ENCODE measurements at places on chromosomes 12 and 14.

DNA sequence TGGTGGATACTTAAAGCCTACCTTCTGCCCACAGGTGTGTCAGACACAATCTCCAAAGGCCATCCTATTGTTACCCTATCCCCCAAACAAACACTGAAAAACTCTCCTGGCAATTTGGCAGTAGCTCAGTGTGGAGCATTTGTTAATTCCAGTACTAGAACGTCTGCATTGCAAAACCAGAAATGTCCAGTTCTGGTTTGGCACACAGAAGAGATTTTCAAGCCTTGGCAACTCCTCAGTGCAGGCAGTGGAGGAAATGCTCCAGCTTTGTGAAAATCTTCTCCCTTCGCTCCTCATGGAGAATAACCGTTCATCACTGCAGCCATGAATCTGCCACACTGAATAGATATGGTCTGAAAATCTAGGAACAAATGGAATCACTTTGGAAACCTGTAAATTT is 5.3 kb upstream of the SOCS2 start:
- DNase-seq = no peak

- no peak for DNase-seq
Measured at GRCh38 chr14:61065656-61066055, 84.6 kb downstream of the SLC38A6 start.

- DNase-seq = no peak
Measured at GRCh38 chr12:46359667-46360280, 12.8 kb downstream of the SLC38A2 start.

DNA sequence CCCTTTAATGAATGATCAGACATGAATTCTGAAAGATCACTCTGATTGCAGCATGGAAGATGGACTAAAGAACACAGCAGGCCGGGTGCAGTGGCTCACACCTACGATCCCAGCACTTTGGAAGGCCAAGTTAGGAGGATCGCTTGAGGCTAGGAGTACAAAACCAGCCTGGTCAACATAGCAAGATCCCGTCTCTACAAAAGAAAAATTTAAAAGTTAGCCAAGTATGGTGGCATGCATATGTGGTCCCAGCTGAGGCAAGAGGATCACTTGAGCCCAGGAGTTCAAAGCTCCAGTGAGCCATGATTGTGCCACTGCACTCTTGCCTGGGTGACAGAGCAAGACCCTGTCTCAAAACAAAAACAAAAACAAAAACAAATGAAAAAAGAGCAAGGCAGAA is 35.1 kb downstream of the SENP1 start:
- no peak for DNase-seq

- DNase-seq = no peak
Measured at GRCh38 chr12:15786772-15787171, 2.4 kb downstream of the EPS8 start.

DNA sequence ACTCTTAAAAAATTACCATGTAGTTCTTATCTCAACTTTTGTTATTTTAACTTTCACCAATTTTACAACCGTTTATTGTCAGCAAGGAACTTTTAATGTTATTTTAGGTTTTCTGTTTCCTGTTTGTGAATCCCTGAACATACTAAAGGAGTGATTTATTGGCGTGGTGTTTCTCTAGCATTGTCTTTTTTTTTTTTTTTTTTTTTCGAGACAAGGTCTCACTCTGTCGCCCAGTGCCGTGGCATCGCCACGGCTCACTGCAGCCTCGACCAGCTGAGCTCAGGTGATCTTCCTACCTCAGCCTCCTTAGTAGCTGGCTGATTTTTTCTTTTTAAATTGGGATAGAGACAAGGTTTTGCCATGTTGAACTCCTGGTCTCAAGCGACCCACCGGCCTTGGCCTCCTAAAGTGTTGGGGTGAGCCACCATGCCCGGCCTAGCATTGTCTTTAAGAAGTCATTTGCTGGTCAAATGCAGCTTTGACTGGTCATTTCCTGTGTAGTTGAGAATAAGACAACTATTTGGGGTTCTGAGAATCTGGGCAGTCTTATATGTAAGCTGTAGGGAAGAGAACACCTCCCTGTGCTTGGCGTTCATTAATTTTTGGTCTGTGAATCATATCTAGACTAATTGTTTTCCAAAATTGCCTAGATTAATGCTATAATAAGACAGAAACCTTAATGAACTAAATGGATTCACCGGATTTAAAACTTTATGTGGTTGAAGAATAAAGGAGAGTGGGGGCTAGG is 2.1 kb downstream of the WASHC4 start:
- no peak for DNase-seq

- DNase-seq = peak; percentile 68
Measured at GRCh38 chr14:26863736-26864135, 265.9 kb upstream of the NOVA1 start.

- DNase-seq = peak; percentile 69
Measured at GRCh38 chr14:72790887-72791566, 102.9 kb downstream of the DPF3 start.

- no peak for DNase-seq
Measured at GRCh38 chr12:46723629-46724419, 102.0 kb downstream of the SLC38A4 start.

DNA sequence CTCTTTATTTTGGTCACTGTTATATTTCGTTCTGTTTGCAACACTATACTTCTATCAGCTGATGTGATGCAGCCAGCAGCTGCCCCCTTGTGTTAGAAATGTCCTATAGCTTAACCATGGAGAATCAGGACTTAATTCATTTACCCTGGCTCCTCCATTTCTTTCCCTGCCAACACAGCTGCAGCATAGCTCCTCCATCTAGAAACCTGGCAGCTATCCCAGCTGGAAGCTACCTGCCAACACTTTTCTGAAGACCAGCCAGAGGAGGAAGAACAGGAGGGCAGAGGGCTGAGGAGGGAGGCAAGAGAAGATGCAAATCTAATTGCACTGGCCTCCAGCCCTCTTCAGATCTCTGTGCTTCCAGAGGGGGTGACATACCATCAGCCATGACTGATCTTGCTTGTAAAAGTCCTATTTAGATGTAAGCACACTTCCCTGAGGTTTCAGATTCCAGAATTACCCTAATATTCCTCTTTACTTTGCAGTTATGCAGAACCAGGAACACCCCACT is 156.8 kb upstream of the TMEM260 start:
- DNase-seq = peak; percentile 76

DNA sequence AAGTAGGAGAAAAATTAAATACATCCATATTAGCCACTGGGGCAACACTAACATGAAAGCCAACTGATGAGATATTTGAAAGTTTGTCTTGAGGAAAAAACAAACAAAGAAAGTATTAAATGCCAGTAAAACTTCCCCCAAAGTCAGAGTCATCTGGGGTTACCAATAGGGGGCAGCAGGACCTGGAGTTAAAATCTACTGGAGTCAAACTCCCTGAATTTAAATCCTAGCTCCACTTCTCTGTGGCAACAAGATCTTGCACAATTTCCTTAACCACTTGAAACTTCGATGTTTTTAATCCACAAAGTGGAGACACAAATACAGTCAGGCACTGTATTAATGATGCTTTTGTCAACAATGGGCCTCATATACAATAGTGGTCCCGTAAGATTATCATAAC is 14.4 kb downstream of the PLEKHG7 start:
- peak; percentile 50 for DNase-seq

DNA sequence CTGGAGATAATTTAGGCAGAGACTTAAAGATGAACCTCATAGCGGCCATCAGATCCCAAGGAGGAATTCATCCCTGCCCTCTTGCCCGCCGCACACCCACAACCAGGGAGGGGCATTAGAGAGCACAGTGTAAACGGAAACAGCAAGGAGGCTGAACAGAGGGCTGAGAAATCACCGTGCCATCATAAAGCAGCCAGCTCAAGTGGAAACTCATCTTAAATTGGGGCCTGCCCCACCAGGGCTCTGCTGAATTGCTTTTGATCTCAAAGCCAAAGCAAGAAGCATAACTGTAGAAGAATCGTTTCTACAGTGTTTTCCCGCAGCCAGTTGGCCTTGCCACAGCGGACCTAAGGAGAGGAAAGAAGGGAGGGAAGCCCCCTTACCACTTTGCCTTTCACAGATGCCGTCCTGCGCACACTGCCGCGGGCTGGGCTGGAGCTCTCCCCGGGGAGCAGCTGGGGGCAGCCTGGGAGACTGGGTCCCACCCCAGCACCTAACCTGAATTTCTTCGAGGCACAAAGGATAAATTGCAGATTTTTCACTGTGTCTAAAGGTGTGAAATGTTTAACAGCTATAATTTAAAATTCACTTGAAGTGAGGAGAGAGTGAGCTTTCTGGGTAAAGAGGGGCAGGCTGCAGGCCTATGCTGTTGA is 51.8 kb upstream of the MMP17 start:
- DNase-seq = no peak

DNA sequence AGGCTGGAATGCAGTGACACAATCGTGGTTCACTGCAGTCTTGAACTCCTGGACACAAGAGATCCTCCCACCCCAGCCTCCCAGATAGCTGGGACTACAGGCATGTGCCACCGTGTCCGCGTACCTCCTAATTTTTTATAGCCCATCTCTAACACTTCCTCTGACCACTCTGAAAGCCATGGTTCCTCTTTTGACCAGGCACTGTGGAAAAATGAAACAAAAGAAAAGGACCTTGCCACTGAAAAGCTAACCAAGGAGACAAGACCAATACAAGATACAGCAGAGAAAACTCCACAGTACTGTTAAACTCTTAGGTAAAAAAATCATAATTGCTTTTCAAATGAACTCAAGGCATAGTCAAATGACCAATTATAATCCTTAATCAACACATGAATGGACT is 233.3 kb downstream of the NEDD1 start:
- DNase-seq = no peak

- DNase-seq = no peak
Measured at GRCh38 chr14:95606266-95606665, 71.4 kb downstream of the GLRX5 start.

DNA sequence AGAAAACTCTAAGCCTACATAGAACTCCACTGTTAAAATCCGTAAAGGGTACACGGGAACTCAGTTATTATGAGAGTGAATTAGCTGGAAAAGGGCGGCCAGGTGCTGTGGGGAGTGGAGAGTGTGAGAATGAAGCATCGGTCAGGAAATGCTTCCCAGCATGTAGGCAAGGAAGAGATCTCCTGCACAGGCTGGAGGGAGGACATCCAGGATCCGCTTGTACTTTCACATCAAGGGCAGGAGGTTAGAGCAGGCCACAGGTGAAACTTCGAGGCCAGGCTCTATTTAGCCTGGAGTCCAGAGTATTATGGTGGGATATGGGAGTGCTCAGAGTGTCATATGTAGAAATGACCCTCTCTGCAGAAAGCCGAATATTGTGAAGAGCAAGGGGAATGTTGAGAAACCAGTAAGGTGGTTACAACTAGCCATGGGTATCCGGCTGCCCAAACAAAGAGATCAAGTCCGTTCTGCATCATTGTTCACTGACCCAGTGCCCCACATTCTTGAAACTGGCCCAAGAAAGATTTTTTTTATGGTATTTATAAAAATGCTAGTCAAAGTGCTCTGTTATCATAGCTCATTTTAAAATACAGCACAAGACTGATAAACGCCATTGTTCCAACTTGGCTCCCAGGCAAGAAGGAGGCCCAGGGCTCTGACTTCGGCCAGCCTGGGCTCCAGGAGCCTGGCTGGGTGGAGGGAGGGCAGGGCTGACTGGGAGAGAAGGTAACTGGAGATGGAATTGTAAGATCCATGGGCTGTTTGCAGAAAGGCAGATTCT is 79.4 kb upstream of the HIF1A start:
- peak; percentile 52 for DNase-seq

DNA sequence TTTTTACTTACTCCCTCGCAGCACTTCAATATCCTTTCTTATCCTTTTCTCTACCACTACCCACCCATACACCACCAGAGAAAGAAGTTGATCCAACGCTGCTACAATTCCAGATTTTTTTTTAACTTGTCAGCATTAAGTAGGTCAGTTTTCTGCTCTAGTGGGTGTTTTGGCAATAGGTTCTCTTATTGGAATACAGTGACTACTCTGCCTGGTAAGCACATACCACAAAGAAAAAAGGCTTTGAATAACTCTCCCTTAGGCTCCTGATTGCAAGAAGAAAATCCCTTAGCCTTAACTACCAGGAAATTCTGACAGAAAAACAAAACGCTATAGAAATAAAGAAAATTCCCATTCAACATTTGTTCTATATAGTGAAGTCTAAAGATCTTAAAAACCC is 72.0 kb downstream of the NUMB start:
- no peak for DNase-seq

DNA sequence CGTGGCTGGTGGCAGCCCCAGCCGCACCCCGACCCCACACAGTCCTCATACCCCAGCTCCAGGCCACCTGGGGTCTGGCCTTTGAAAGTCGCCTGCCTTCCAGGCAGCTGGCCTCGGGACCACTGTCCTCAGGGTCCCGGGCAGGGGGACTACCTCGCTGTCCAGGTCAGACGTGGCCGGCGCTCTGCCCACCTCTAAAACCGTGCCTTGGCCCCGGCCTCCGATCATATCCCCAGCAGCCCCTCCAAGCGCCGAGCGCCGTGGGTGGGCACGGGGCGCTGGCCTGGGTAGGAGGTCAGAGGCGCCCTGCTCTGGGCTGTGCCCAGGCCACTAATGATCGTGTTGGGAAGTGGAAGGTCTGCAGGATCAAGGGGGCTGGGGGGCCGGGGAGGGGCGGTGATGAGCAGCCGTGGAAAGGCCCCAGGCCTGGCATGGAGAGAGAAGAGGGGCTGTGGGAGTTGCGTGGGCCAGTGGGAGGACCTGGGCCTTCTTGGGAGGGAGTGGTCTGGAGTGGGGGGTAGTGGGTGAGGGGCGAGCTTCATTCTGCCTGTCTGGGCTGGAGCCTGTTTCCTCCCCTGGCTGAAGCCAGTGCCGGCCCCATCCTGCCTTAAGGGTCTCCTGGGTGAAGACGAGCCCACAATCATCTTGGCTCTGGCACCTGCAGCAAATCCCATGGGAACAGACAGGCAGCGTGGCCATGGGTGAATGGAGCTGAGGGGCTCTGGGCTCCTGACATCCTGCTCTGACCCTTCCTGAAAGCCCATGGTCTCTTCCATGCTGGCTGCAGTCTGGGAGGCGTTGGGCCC is 4.9 kb downstream of the TMEM121 start:
- no peak for DNase-seq

GRCh38 chr14:81455390-81455789 is 55.3 kb upstream of the STON2 start:
- peak; percentile 12 for DNase-seq

- DNase-seq = no peak
Measured at GRCh38 chr14:68834816-68835215, 41.9 kb upstream of the ZFP36L1 start.

DNA sequence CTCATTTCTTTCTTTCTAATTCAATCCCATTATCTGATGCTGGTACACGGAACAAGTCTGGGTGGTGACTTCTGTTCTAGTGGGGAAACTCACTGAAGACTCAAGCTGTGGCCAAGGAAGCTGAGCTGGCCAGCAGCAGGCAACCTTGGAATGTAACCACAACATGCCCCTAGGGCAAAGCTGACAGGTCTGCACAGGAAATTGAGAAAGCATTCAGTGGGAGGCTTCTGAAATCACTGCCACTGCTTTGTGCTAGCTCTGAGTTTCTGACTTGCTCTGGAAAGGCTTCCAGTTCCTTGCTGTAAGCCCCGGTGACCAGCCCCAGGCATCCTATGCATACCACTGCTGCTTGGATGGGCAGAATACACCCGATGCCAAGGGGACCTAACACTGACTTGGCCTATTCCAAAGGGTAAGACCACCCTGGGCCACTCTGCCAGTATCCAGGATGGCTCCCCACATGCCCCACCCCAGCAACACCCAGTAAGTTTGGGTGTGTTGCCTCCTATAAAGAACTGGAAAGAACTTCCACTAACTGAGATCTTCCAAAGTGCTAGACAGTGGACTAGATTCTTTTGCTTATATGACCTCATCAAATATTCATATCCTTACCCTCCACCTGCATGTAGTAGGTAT is 84.5 kb upstream of the CDKN3 start:
- peak; percentile 73 for DNase-seq

- no peak for DNase-seq
Measured at GRCh38 chr12:120007272-120007671, 18.2 kb downstream of the BICDL1 start.

GRCh38 chr12:120259418-120260202 is 5.9 kb downstream of the PXN start:
- no peak for DNase-seq
